ENCODE measurements at places on chromosomes 5 and 9.

DNA sequence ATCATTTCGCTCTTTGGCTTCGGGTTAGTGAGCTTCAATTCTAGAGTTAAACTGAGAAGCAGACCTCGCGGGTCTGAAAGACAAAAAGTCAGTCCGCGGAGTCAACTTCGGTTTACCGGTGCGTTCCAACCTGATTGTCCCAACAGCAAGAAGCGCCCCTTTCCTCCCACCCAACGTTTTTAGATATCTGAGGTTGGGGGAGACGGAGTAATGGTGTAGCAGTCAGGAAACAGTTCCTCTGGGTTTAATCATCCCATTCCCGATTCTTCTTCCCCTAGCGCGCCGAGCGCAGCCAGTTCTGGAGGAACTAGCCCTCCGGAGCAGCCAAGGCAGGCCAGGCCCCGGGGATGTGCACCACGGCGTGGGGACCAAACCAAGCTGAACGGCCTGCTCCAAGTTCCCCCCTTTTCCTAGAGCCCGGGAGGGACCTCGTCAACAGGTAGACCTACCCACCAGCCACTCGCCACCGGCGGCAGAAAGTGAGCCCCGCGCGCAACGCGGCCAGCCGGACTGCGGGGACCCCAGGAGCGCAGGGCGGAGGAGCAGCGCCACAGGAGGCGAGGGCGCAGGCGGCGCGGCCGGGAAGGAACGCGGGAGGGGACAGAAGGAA lies 622 bp upstream of the ISL1 start:
- DNase-seq, result no peak

DNA sequence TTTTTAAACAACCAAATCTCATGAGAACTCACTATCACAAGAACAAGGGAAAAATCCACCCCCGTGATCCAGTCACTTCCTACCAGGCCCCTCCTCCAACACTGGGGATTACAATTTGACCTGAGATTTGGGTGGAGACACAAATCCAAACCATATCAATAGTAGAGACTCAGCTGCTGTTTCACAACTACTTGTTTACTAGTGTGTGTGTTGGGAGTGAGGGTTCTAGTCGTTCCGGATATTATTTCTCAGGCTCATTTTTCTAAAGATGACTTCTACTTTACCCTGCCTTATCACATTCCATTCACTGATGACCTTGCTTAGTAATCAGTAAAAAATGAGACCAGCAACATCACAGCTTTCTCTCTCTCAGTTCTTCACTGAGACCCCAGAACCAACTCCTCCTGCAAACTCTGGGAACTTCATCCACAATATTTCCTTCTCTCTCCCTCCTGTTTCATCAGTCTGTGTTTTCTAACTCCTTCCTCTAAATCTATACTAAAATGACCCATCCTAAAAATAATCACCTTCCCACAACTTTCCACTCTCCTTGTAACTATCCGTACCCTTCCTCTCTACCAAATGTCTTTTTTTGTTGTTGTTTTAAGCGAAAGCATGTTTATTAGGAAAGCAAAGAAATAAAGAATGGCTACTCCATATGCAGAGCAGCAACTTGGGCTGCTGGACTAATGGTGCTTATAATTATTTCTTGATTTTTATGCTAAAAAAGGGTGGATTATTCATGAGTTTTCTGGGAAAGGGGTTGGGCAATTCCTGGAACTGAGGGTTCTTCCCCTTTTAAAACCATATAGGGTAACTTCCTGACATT lies 121.5 kb upstream of the SPRY4 start:
- no peak for DNase-seq

GRCh38 chr9:132018957-132019405 lies 60.7 kb downstream of the MED27 start:
- no peak for DNase-seq

DNA sequence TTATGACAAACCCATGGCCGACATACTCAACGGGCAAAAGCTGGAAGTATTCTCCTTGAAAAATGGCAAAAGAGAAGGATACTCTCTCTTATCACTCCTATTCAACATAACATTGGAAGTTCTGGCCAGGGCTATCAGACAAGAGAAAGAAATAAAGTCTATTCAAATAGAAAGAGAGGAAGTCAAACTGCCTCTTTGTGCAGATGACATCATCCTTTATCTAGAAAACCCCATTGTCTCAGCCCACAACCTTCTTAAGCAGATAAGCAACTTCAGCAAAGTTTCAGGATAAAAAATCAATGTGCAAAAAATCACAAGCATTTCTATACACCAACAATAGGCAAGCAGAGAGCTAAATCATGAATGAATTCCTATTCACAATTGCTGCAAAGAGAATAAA lies 1799.9 kb upstream of the ACO1 start:
- DNase-seq, result no peak

- DNase-seq, result no peak
Observed at GRCh38 chr9:24382566-24382965, 163.1 kb downstream of the IZUMO3 start.

GRCh38 chr5:52673495-52673894 lies 114.2 kb upstream of the ITGA1 start:
- DNase-seq, result no peak

GRCh38 chr9:27856054-27856453 lies 282.8 kb upstream of the C9orf72 start:
- no peak for DNase-seq

DNA sequence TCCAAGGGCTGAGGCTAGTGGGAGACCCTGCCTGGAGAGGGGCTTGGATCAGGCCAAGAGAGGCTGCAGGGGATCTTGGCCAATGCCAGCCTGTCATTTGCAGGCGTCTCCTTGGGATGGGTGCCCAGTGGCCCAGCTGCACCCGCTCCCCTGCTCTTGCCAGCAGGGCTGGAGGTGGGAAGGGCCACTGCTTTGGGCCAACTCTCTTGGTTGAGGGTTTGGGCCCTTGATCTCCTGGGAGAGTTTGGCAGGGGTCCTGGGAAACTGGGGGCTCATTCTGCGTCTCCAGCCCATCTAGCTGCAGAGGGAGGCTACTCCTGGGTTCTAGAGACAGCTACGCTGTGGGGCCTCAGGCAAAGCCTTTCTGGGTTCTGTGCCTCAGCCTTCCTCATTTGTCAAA lies 10.5 kb downstream of the PSD2 start:
- DNase-seq, result no peak

DNA sequence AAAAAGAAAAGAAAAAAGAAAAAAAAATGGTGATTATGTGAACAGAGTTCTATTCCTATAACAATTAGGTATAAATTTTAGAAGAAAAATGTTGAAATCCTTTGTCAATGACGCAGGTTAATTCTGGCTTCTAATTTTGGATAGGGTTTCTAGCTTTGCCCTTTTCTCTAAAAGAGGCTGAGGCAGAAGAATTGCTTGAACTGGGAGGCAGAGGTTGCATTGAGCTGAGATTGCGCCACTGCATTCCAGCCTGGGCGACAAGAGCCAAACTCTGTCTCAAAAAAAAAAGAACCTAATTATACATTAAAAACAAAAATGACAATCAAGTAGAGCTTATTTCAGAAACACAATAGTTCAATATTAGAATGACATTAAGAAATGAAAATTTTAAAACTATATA lies 2.9 kb downstream of the STXBP1 start:
- no peak for DNase-seq

DNA sequence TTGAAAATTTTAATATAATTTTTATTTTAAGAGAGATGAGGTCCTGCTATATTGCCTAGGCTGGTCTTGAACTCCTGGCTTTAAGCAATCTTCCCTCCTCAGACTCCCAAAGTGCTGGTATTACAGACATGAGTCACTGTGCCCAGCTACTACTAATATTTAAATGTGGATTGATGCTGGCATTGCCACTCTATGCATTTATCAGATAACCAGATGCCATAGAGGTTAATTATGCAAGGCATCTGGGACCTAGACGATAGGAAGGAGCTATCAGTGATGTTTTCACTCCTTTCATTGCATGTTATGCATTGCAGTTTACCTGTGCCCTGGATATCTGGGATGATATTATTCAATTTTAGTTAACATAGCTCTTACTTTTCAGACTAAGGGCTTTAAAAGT lies 127.0 kb downstream of the RPS23 start:
- no peak for DNase-seq

DNA sequence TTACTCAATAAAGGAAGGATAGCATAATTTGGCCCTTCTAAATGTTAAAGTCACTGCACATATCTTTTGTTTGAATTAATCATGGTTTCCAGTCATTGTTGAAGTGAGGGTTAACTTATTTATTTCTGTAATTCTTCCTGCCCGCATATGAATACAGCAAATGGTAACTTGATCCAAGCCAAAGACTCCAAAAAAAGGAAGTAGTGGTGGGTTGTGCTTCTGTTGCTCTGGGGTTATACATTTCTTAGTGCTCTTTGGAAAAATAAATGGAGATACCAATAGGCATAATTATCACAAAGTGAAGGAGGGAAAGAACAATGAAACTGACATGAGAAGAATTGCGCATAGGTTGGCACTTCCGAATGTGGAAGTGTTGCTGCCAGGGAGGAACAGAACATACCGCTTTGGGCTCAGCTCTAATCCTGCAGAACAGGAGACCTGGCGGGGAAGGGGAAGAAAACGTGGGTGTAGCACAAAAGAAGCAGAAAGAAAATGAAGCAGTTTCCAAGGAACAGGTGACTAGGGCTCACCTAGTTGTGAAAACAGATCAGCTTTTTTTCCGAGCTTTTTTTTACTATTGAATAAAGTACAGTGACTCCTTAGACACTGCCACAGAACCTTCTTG lies 69.7 kb upstream of the TAF11L2 start:
- DNase-seq, result no peak

- DNase-seq, result no peak
Observed at GRCh38 chr5:57566914-57567313, 84.3 kb upstream of the ACTBL2 start.

DNA sequence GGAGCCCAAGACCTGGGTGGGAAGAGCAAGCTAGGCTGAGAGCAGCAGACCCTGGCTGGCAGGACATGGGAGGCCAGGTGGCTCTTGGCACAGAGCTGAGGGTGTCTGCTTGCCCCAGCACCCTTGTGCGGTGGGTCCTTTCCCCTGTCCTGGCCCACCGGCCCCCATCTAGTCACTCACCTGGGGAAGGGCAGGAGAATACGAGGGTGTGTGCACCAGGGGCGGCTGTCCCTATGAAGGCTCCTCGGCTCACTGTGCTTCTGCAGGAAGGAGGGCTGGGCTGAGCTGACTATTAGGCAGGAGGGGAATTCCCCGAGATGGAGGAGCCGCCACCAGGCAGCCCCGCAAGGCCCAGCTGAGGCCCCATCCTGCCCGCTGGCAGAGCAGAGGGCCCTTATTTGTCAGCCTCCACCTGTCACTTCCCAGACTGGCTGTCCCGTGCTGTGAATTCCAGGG lies 6.1 kb upstream of the TNIP1 start:
- DNase-seq, result no peak

DNA sequence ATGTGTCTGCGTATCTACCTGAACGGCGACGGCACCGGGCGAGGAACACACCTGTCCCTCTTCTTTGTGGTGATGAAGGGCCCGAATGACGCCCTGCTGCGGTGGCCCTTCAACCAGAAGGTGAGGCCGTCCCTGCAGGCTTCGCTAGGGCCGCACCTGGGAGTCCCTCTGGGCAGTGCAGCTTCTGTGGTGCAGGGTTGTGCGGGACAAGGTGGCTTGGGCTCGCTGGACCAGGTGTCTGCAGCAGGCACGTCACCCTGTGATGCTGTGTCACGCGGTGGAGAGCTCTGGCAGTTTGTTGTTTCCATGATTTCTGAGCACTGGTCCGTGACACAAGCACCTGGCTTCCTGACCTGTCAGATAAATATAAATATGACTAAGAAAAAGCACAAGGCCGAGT lies 20.7 kb downstream of the FBXW5 start:
- DNase-seq, result no peak

- no peak for DNase-seq
Observed at GRCh38 chr9:72894342-72894741, 58.5 kb downstream of the ALDH1A1 start.

GRCh38 chr9:17752021-17752420 lies 173.2 kb downstream of the SH3GL2 start:
- DNase-seq, result no peak

DNA sequence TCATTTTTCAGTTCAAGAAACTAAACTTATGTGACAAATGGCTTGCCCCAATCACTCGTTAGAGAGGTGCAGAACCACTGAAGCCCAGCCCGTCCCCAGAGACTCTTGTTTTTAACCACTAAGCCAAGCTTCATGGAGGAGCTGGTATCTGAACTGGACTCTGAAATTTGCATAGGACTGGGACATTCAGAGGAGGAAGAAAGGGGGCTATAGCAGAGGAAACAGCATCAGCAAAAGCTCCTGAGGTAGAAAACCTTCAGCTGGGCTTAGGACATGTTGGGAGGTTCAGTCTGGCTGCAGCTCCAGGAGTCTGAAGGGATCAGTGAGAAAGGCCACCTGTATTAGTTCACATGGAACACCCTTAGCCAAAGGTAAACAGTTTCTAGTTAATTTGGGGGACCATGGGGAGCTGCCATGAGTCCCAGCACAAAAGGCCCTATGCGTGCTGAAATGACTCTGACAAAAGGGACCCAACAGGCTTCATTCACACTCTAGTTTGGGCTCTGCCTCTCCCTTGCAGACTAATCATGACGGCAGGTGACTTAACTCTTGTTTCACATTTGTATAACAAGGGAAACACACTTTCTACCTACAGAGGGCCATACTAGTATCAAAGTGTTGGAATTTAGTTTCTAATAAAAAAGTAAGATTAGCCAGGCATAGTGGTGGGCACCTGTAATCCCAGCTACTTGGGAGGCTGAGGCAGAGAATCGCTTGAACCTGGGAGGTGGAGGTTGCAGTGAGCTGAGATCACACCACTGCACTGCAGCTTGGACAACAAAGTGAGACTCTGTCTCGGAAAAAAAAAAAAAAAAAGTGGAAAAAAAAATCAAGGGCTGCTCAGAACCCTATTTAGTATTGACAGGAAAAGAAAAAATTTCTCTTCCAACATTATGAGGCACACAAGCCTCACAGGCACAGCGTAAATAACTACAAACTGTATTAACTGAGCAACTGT lies 10.2 kb downstream of the FBXO10 start:
- no peak for DNase-seq

GRCh38 chr5:87400305-87400899 lies 12.3 kb downstream of the CCNH start:
- no peak for DNase-seq

GRCh38 chr5:53037141-53037859 lies 48.1 kb downstream of the ITGA2 start:
- no peak for DNase-seq

- no peak for DNase-seq
Observed at GRCh38 chr9:126806336-126806735, 1.5 kb downstream of the ZBTB43 start.

- DNase-seq, result no peak
Observed at GRCh38 chr5:137136991-137137632, 362.0 kb downstream of the SPOCK1 start.

Data from activated CD8-positive, alpha-beta memory T cell treated with anti-CD3 and anti-CD28 coated beads for 1 hour (primary cell).